ENCODE measurements at places on chromosomes 7 and 10.

DNA sequence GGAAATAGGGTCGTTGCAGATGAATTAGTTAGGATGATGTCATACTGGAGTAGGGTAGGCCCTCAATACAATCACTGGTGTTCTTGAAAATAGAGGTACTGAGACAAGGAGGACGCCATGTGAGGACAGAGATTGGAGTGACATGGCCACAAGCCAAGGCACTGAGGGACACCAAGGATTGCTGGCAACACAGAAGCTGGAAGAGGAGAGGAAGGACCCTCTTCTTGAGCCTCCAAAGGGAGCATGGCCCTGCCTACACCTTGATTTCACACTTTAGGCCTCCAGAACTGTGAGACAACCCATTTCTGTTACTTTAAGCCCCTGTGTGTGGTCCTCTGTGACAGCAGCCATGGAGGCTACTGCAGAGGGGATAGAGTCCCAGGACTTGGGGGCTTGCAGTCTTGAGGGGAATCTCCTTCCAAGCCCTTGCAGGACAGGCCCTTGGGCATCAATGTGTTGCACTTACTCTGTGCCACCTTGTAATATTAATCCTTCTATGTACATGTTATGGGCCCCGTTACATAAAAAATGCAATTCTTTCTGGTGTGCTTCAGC lies 3.7 kb upstream of the AOC1 start:
- no peak for DNase-seq

- no peak for DNase-seq
These were observed 469.5 kb upstream of the ZMIZ1 start for GRCh38 chr10:78599122-78599853.

DNA sequence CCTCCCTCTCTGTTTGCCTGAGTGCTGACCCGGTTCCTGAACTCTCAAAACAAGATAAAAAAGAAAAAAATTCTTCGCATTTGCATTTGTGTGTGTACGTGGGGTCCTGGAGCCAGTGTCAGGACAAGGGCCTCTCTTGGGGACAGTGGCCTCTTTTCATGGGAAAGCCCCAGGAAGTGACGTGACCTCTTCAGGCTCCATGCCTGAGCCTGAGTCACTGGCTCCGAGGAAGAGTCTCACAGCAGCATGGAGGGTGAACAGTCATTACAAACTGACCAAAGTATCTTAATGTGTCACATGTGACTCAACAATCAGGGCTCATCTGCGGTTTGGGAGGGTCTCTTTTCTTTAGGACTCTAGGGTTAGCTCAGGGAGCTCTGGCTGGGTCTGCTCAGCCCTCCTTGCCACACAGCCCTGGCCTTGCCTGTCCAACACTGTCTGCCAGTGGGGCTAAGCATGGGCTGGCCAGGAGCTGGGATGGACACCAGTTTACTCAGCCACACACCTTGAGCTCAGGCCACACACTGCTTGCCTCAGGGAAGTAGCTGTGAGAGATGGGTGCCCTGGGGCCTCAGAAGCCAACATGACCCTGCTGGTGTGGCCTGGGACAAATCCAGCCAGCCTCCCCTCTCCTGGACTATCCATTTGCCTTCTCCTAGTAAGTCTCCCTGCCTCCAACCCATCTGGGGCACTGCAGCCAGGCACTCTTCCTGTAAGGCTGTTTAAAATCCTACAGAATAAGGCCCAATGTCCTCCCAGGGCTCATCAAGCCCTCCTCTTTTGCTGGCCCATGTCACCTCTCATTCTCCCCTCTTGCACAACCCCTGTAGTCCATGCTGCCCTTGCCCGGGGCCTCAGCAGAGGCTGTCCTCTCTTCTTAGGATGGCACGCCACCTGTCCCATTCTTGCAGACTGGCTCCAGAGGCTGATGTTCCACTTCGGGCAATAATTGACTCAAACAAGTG lies 10.5 kb downstream of the TMEM273 start:
- DNase-seq = peak; percentile 82

DNA sequence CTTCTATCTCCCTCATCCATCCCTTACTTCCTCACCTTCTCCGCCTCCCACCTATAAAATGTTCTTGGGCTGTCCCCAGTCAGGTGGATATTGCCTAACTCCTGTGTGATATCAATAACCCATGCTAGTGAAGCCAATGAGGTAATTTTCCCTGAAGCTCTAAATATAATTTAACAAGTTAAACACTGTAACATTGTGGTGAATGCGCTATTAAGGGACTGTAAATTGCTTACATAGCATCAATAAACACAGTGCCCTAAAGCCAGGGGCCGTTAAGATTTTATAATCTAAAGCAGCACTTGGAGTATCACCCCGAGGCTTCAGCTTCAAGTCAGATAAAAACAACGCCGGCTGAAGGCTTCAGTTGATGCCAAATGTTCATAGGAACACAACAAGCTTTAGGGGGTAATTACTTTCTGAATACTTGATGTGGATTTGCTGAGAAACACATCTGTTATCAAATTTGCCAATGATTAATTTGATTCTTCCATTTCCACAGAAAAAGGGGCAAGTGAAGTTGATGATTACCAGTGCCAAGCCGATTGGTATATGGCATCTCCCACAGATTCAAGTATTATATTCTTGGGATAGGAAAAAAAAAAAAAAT lies 138.4 kb downstream of the CREB5 start:
- no peak for DNase-seq

GRCh38 chr7:34086064-34086463 lies 180.7 kb downstream of the BMPER start:
- DNase-seq = no peak

DNA sequence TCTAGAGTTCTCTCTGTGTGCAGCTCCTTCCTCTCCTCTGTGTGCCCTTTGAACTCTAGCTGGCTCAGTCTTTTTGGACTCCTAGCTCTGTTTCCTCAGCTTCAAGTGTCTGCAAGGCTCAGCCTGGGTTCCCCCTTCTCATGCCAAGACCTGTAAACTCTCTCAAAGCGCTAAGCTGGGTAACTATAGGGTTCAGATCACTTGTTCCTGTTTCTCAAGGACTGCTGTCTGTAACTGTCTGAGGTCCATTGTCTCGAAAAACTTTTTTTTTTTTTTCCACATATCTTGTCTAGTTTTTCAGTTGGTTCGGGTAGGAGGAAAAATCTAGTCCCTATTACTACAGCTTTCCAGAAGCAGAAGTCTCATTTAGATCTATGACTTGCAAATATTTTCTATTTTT lies 46.6 kb upstream of the PPP1R17 start:
- no peak for DNase-seq

- no peak for DNase-seq
These were observed 9.1 kb downstream of the BTBD16 start for GRCh38 chr10:122280156-122280555.

DNA sequence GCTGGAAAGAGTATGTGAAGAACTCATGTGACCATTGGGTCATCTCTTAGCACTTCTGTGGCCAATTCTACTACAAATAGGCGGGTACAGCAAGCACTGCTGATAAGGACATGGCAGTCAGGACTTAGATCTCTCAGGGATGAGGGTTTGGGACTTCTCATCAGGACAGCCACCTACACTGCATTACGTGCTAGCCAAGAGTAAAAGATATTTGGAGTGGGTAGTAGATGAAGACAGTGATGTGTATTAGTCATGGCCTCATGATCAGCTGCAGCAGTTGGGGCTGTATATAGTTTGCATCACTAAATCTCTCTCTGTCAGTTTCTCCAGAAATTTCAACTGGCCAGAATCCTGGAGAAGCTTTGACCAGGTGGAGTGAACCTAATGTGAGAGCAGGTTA lies 9.2 kb downstream of the TAS2R60 start:
- peak; percentile 12 for DNase-seq

DNA sequence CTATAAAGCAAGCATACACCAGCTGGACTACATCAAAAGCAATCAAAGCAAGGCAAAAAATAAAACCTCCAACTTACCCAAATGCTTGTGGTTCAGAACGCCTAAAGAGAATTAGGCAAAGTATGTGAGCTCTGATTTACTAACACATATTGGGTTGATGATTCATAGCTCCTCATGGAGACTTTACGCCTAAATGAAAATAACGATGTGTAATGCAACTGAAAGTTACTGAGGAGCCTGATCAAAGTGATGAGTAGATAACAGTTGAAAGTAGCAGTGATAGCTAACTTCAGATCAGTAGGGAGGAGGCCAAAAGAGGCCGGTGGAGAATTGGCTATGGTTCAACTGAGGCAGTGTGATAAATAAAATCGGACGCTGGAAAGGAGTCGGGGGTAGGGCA lies 85.0 kb downstream of the MPP7 start:
- DNase-seq = peak; percentile 89

DNA sequence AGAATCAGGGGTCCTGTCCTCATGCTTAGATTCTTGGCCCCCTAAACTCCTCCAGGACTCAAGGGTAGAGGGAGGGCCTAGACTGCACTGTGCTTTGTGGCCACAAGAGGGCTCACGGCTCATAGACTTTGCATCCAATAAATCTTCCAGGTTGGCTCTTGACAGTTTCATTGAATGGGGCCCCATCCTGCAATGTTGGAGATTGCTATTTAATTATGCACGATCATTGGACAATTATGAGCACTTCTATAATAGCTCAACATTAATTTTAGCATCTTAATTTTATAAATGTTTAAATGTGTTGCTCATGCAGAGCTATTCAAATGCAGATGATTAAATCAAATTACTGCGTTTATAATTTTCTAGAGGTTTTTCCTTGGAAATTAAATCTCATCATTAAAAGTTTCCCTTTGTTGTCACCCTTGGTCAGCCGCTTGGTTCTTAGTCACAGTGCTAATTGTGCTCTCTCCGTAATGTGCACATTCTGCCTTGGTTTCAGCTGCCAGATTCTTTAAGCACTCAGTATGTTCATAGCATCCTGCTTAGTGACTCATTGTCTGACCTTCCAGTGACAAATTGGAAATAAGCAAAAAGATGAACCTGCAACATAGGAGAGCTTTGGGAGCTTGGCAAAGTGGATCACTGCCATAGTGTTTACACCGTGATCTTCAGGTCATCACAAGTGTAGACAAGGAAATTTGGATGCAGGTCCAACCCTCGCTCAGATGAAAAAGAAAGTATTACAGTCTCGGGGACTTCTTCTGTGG lies 33.4 kb upstream of the PLPP4 start:
- DNase-seq = peak; percentile 88

- DNase-seq = no peak
These were observed 110.6 kb upstream of the SAMD8 start for GRCh38 chr10:75000748-75001321.

DNA sequence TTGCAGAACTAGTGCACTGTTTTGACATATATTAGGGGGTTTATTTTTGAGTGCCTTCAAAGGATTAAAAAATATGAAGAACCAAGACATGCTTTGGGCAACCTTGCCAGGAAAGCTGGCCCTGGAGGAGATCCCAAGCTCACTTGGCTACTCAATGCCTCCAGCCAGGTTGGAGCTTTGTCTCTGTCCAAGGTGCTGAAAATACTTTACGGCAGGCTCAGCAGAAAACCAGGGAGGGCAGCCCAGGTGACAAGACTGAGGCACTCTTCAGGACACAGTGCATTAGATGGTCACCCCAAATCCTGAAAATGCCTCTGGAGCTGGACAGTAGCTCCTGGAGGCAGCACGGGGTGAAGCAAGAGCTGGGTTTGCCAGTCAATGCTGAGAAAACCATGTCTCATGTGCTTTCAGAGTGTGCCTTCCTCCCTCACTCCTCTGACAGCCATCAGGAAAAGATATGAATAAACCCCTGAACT lies 5.8 kb upstream of the KCNH2 start:
- DNase-seq = peak; percentile 22

DNA sequence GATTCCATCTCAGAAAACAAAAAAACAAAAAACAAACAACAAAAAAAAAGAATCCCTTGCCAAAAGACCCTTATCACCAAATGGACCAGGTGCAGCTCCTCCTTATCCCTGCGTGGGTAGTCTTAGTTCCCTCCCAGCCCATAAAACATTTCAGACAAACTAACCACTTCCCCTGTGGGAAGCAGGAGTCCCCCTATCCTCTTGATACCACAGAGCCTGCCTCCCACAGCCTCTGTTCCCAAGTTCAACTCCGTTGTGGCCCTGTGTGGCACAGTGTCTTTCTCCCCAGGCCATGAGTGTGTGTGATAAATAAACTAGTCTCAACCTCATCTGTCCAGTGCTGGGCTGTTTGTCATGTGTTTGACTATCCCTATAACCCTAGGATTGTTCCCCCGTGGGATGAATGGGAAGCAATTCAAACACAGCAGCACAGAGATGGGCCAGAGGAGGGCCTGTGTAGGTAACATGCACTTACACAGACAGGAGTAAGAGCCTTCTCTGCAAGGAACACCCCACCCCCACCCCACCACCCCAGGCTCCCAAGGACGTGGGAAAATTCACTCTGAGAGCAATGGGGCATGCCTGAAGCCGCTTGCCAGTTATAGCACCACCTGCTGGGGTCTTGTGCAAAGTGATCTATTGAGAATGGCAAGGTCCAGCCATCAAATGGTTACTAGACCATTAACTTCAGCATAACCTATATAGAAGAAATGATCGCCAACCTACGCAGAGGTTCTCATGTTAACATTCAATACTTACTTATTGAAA lies 147.1 kb upstream of the GHITM start:
- DNase-seq = no peak

DNA sequence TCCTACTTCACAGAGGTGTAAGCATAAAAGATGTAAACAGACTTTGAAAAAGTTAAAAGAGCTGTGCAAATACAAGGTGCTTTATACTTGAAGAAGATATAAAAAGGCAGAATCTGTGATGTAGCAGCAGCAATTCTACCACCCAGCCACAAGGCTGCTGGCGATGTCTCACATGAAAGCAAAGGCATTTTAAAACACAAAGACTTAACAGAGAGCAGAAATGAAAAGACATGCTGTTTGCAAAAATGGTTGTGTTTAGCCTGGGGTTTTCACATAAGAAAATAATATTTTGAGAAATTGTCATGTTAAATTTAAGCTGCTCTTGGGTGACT lies 85.5 kb upstream of the ZNF800 start:
- DNase-seq = no peak

- no peak for DNase-seq
These were observed 9.3 kb downstream of the CRYGN start for GRCh38 chr7:151430391-151431205.

GRCh38 chr7:1386623-1387220 lies 72.5 kb downstream of the MICALL2 start:
- no peak for DNase-seq

DNA sequence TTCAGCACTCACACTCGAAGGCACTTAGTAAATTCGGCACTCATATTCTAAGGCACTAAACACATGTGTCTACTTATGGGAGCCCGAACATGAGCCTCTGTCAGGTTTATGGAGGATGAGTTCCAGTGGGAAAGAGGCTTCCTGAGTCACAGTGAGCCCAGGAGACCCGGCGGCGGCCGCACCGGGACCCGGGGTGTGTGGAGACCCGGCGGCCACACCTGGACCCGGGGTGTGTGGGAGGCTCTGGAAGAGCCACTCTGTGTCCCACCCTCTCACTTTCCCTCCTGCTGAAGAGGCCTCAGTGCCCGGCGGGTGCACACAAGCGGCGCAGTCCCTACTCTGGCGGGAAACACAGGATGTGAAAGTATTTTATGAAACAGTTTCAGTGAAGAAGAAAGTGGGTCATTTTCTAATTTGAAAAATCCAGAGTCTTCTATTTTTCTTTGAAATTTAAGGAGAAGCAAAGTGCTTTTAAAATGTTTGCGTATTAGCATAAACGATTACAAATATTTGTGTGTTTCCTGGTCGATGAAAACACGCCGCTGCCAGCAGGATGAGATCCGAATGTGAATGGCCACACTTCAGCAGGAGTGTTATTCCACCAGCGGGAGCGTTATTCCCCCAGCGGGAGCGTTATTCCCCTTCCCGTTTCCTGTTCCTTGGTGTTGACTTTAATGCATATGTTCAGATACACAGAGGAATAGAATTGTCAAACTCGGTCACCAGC lies 625.1 kb downstream of the DNAJB6 start:
- no peak for DNase-seq

Data from iris pigment epithelial cell (primary cell).